Stimulated activated CD8-positive, alpha-beta memory T cell treated with anti-CD3 and anti-CD28 coated beads, Interleukin-7, amount 100 ng/mL, for 1 hour (primary cell): ENCODE measurements at places on chromosomes 3 and 15.

DNA sequence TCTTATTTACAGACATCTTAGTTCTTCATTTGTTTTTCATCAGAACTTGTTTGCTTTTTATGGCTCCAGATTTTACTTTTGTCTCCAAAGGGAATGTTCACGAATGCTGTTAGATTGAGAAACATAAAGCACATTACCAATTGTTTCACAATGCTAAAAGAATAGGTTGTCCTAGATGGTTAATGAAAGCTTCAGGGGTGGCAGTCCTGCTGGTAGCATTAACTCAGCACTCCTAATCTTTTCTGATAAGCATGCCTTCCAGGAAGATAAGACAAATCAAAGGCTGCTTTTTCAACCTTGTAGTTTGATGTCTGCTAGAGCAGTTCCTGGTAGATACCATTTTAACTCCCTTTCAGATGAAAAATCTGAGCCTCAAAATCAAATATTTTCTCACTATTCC is 619.4 kb downstream of the PYDC2 start:
- DNase-seq: no peak

DNA sequence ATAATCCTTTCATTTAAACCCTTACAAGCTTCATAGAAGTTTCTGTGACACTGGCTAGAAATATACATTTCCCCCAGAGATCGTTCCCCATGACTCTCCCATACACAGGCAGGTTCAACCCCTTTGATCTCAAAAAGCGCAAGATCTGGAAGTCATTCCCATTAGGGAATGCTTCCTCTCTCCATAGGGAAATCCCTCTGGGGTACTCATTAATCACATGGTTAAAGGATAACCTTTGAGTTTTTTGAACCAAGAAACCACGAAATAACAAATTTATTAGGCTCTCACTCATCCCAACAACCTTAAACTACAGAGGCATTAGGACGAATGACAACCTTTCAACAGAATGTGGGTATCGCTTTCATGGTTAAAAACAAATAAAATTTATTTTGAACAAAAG is 211.9 kb upstream of the PRICKLE2 start:
- no peak for DNase-seq

DNA sequence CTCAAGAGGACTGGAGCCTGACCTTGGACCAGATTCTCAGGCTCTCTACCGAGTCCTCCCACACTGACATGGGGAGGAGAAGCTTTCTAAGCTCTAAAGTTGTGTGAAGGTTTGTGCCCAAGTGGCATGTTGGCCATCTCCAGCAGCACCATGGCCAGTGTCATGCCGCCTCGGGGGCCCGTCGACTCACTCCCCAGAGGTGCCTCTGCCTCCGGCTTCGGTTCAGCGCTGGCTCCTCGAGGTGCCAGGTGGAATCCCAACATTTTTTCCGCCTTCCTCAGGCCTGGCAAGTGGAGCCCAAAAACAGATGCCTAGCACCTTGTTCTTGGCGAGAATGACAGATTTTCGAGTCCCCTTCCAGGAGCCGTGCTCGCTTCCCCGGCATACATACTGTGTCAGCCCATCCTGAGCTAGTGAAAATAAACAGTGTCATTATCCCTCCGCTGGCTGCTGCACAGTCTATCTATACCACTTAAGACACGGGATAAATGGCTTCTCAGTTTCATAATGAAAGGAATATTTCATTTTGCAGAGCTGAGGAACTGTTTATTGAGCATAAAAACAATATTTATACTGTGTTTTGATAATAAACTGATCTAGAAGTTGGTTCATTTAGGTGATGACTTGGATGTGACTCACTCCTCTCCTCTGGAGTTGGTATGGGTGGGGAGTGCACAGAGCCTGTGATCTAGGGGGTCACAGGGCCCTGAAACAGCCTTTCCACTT is 328.5 kb upstream of the TLE3 start:
- no peak for DNase-seq

DNA sequence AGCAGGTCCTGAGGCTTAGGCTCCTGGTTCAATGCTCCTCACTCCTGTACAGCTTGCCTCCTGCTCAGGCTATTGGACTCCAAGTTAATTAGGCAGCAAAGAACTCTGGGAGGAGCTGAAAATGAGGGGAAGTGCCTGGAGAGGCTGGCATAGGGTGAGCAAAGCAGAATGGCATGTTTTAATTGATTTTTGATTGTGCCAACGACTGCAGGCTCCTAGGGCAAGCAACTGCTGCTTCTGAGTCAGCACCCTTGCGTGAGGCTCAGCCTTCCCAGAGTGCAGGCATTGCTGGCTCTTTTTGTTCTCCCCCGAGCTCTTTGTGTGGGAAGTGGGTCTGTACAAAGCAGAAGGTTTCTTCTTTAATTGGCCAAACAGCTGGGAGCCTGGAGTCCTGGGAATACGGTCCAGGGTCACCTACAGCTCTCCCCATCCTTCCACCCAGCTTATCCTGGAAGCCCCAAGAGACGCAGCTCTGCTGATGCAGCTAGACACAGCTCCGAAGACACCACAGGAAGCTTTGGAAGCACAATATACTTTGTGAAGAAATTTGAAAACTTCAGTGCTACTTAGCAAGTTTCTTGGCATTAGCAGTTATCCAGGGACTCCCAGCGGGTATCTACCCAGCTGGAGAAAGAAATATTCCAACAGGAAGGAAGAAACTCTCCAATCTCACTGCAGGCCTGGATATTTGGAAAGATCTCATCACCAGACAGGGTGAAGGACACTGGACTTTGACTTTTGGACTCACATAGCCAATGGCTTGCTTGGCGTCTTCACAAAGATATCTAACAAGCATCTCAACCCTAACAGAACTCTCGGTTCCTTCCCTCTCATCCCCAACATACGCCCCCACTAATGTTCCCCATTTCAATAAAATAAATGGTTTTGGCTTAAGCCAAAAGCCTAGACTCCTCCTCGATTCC is 76.8 kb downstream of the BDH1 start:
- no peak for DNase-seq

DNA sequence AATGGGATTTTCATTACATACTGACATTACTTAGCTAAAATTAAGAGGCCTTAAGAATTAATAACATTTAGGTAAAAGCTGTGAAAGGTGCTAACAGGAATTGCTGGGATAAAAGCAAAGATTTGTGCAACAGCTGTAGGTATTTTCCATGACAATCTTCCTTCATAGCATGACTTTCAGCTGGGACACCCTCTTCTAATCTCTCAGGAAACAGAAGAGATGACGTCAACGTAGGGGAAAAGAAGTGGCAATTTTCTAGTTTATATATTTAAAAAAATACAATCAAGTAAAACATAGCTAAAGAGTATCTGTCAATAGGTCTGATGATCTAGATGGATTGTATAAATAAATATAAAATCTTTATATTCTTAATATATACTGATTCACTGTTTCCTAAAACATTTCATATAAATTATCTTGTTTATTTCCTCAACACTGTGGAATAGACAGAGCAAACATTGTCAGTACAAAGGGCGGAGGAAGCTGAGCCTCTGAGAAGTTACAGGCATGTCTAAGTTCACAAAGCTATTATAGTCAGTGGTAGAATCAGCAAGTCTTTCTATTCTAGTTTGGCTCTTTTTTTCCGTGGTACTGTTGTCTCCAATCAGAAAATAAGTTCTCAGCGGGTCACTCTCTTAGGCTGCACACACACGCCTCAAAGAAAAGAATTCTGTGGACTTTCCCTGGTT is 217.0 kb downstream of the P3H2 start:
- no peak for DNase-seq

DNA sequence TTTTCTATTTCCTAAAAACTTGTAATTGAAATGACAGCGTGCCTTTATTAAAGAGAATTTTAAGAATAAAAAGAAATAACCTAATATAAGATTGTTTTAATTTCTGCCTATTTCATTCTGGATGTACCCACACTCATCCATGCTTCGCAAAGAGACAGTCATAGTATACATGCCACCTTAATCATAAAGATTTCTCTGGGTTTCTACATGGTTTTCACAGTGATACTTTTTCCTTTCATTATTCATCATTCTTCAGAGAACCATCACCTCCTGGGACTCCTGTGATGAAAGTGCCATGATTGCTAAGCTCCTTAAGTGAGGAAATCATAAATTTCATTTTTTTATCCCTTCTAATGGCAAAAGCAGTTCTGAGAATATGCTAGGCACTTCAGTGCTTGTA is 4.3 kb upstream of the CCR8 start:
- no peak for DNase-seq

DNA sequence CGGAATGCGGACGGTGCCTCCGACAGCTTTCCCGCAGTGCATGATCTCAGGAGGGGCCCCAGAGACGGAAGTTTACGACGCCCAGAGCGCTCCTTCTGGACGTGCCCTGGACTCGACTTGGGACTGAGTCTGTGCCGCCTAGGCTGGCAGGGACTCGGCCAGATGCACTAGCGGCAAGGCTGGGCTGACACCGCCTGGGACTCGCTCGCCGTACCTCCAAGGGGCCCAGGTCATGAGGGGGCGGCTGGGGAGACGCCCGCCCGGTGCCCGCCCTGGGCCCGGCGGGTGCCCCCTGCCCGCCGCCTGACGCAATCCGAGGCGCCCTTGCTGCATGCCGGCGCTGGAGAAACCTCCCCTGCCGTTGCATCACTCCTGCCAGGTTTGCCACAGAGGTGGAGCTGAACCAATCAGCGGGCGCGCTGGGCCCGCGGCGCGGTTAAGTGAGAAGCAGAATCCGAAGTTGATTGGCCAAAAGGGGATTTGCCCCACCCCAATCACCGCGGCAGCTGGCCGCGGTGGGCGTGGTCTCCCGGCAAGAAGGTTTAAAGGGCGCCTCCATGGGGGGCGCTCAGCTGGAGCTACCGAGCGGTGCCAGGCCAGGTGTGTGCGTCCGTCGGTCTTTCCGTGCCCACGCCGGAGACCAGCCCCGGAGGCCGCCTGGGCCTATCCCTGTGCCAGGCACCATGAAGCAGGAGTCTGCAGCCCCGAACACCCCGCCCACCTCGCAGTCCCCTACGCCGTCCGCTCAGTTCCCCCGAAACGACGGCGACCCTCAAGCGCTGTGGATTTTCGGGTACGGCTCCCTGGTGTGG is at the start of gene CHAC1:
CHAC1 (plus strand) TSS at position 571 of the 812 bp plus-strand sequence; CDS start at position 684, 113 bp downstream.
- DNase-seq: peak; percentile 82

DNA sequence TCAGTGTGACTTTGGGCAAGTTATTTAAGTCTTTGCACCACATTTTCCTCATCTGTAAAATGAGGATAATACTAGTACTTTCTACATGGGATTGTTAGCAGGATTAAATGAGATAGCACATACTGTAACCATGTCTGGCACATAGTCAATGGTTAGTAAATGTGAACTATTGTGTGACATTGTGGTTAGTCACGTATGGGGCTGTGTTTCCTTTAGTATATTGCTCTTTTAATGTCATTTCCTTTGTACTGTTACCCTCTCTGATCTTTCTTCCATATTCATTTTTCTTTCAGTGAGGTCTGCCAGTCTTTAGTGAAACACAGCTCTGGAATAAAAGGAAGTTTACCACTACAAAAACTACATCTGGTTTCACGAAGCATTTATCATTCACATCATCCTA is 21.4 kb downstream of the OPA1 start:
- DNase-seq: no peak

GRCh38 chr3:43291546-43291945 is 5.2 kb downstream of the SNRK start:
- no peak for DNase-seq

DNA sequence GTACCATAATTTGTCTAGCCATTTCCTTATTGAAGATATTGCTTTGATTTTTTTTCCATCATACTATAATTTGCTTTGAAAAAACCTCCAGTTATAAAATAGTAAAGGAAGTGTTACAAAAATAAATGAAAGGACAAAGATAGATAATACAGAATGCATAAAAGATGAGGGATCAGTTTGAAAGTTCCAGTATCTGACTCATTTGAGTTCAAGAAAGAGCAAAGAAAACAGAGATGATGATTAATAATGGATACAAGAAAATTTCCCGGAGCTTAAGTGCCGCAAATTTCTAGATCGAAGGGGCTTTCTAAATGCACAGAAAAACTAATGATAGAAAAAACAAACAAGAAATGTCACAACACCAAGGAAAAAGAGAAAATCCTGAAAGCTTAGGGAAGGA is 4.3 kb downstream of the WDR48 start:
- no peak for DNase-seq
